ENCODE measurements at places on chromosomes 7 and 10. TPM values are rescaled to one million over a fixed set of nuclear protein-coding genes. Genes with fewer than 3 reads are reported as not detected.

DNA sequence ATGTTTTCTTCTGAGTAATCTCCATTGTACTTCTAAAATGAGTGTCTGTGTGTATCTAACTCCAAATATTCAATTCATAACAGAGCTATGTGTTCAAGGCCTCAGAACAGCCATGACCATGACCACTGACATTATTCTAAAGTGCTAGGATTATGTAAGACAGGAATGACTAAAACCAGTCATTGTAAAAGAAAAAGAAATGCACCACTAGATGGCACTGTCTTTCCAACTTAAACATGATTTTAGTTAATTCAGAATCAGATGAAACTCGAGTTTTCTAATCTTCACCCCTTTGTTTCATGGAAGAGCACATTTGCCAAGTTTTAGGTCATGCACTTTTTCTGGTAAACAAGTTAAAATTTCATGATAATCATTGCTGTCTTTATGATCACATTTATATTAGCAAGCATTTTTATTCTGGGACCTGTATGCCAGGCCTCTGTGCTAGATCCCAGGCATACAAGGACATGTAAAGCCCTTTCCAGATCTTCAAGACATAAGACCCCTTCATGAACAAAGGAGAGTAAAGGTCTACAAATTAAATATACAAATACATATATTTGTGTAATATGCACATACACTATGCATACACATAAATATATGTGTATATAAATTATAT is 26.1 kb upstream of the RSU1 start:
- DNase-seq: no peak

DNA sequence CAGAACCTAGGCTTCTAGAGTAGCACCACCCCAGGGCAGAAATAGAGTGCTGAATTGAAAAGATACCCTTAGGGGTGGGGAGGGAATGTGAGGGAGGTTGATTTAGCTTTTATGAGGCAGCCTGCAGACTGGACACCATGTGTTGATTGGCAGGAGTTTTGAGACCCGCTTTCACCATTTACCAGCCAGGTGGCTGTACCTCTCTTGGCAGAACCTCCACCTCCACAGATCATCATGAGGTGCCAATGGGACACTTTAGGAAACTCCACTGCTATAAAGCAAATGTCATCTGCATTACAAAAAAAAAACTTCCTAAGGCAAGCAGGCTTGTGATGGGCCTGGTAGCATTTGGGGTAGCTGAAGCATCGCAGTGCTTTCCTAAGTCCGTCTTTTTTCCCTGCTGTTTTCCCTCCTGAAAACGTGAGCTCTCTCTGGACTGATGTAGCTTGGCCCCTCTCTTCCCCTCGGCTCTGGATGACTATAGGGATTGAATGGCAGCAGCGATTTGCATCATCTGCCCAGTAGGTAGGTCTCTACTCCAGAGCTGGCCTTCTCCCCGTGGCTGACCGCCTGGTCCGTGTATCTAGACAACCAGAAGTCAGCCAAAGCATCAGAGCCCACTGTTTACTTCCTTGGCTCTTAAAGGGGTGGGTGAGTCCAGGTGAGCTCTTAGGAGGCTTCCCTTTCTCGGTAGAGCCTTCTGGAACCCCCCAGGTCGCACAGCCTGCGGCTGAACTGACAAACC is 1.3 kb downstream of the PCBD1 start:
- no peak for DNase-seq

GRCh38 chr10:3740157-3740871 is 44.7 kb downstream of the KLF6 start:
- DNase-seq: peak; percentile 34

DNA sequence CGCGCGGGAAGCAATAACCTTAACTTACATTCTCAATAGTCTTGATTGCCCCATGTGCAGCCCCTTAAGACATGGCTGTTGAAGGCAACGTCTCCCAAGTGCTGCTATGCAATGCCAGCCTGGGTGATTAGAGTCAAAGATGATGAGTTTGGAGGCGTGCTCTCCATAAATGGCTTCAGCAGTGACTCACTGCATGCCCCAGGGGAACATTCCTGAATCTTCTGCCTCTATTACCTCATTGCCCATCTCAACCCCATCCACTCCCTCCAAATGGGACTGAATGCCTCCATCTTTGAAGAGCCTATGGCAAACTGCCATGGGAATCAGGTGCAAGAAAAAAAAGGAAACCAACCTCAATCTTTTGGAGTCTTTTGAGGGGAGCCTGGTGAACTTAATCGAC is 282.8 kb downstream of the SNX10 start:
- DNase-seq: peak; percentile 72

The CABCOCO1 gene
- total RNA-seq: 1.5 TPM

All from esophagus muscularis mucosa (tissue), 4 donors.